Cardiac septum (tissue), 1 donor: ENCODE measurements at places on chromosomes 7 and 10. TPM values are rescaled to one million over a fixed set of nuclear protein-coding genes. Genes with fewer than 3 reads are reported as not detected.

Gene PLCE1
- 51.5 TPM for total RNA-seq

Gene AMPH
- total RNA-seq = 6.7 TPM

Gene NCAPG2
- total RNA-seq = 3.6 TPM

Gene FAM13C
- total RNA-seq = 7.5 TPM

Gene FGFR2
- total RNA-seq = 0.19 TPM

Gene NXPH1
- total RNA-seq = not detected
